HAP-1 (cell line): ENCODE measurements at places on chromosomes 12 and 14.

GRCh38 chr14:51960866-51961265 lies 28.5 kb upstream of the RTRAF start:
- no peak for DNase-seq

DNA sequence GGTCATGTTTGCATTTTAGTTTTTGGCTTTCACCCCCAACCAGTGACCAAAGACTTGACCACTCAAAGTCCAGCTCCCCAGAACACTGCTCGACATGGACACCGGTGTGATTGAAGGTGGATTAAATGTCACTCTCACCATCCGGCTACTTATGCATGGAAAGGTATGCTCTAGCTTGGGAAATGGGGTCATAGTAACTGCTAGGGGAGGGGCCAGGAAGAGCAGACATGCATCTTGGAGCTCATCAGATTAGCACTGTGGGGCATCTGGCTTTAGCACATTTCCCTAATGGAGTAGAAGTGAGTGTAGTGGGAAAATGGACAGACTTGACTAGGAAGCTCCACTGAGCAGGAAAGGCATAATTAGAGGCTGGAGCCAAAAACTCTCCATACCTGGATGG lies 2.8 kb downstream of the PCBP2 start:
- no peak for DNase-seq

- no peak for DNase-seq
Measured at GRCh38 chr12:47433876-47434275, 272.0 kb downstream of the RPAP3 start.

- no peak for DNase-seq
Measured at GRCh38 chr14:42130815-42131214, 524.1 kb downstream of the LRFN5 start.

GRCh38 chr12:66596199-66596598 lies 82.7 kb downstream of the GRIP1 start:
- DNase-seq = no peak

DNA sequence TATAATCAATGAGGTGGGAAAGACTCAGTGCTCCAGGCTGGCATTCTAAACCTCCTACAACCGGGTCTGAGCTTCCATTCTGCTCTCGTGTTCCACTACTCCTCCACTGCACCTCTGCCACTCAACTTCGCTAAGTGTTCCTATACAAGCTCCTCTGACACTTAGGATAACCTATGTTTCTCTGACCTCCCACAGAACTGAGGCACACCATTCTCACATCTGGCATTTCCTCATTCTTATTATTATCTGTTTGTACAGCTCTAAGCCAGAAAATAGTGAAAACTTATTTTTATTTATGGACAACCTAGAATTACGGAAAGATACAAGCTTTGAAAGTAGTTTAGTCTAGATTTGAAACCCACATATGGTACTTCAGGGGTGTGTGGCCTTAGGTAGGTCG lies 127.0 kb downstream of the MED13L start:
- no peak for DNase-seq

DNA sequence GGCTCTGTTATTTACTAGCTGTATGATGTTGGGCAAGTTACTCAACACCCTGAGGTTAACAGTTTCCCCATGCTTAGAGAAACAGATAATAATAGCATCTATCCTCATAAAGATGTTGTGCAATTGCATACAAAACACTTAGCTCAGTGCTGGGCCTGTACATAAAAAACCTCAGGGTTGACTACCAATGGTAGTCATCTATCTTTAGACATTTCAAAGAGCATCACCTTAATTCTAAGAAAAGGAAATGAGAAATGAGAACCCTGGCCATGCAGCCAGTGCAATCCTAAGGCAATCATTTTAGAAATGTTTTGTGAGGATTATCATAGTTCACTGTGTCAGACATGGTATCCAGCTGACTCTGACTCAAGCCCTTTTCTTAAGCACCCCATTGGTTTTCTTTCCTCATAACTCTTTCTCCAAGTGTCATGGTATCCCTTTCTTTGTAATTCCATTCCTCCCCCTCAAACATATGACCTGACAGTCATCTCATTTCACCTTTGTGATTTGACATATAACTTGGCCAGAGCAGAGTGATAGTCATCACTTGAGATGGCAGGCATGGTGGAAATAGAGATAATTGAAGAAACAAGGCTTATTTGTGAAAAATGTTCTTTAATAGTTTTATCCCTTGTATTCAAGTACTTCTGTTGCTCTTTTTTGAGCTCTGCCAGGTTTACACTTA lies 29.5 kb upstream of the OSBPL8 start:
- no peak for DNase-seq

DNA sequence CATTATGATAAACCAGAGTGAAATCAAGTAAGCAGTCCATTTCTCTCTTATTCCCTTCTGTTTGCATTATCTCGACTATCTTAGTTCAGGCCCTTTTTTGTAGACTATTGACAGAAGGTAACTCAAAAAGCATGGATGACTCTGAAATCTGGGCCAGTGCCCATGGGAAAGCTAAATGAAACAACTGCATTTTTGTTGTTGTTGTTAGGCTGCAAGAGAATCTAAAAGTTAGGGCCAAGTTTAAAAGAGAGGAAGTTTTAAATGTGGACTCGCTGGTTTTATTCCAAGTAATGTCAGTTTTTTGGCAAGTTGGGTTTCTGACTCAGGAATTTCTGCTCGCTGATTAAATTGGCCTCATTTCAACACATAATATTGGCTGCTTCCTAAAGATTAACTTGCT lies 201.1 kb downstream of the PIK3C2G start:
- DNase-seq = no peak
